Epithelial cell of esophagus (primary cell): ENCODE measurements at places on chromosomes 1 and 21.

GRCh38 chr1:216194721-216195120 lies 228.5 kb downstream of the USH2A start:
- no peak for DNase-seq

DNA sequence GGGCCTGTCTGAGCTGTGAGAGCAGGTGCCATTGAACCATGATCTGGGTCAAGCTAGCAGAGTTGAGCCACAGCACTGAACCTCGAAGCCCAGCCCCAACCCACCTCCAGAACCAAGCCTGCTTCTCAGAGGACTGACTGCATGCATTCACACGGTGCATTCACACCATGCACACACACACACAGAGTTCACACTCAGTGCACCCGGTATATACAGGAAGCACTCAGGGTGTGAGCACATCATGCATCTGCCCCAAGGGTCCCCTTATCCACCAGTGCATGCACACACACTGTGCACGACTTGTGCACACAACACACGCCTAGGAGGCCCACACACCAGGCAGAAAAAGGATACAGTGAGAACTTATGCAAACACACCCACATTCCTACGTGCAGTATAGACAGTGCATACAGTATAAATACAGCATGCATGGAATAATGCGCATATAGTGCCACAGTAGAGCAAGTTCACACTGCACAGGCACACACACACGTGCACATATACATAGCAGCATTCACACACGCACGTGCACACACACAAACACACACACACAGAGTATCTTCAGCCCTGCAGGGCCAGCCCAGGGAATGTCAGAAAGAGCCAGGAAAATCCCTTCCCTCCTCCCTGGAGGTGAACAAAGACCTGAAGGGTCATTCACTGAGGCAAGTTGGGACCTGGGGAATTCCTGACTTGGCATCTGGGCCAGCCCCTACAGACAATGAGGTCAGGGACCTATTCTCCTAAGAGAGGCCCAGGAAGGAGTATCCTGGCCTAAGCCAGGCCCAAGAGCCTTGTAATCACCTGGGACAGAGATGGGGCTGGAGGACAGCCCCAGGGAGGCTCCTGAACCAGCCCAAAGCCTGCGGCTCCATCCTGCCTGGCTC lies 42.1 kb downstream of the CAMK2N1 start:
- DNase-seq = peak; percentile 44

DNA sequence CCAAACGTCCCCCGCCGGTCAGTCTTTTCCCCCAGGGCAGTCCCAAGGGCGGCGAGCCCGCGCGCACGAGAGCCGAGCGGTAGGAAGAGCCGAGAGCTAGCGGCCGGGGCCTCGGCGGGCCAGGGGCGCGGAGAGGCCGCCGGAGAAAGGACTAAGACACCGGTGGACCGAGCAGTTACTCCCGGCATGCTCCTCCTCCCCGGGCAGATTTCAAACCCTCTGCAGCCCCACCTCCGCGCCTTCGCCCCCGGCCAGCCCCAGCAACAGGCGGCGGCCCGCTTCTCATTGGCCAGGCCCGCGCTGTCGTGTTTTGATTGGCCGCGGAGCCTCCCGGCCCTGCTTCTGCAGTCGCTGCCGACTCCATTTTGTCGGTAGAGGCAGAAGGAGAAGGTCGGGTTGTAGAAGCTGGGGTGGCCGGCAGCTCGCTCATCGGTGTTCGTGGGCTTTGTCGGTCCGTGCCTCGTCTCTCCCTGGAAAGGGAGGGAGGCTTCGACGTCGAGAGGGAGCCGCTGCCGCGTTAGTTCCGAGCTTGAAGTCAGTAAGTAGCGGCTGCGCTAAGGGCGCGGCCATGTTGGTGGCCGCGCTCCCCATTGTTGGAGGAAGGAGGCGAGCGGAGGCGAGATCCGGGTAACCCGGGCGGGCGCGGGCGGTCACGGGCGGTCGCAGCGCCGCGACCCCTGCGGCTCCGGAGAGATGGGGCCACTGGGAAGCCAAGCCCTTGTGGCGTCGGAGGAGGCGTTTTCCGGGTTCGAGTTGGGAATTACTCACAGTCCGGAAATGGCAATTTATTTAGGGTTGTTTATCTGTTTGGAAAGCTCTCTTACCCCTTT lies at the start of gene PNRC2:
Gene PNRC2, plus strand, starts transcription at position 368 of the 830 bp plus-strand sequence. CDS start 1,630 bp downstream, outside the sequence.
- peak; percentile 98 for DNase-seq

DNA sequence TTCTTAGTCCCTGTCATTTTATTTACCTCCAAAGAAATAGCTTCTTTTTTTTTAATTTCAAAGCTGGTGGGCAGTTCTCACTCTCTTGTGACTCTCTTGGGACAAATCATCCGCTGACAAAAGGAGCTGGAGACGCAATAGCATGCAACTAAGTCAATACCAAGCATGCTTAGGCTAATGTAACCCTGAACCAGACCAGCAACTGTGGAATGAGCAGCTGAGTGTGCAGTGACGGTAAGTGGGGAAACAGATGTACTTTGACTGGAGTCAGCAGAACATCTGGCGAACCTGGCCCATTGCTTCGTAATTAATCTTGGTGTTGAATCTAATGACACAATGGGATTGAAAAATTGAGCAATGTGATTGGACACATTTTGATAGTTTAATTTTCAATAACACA lies 280.7 kb upstream of the PLXNA2 start:
- DNase-seq = no peak

GRCh38 chr21:27421654-27422053 lies 454.8 kb upstream of the ADAMTS5 start:
- DNase-seq = no peak

- peak; percentile 74 for DNase-seq
These were observed 10.8 kb downstream of the ADAMTSL4 start for GRCh38 chr1:150560011-150560438.

DNA sequence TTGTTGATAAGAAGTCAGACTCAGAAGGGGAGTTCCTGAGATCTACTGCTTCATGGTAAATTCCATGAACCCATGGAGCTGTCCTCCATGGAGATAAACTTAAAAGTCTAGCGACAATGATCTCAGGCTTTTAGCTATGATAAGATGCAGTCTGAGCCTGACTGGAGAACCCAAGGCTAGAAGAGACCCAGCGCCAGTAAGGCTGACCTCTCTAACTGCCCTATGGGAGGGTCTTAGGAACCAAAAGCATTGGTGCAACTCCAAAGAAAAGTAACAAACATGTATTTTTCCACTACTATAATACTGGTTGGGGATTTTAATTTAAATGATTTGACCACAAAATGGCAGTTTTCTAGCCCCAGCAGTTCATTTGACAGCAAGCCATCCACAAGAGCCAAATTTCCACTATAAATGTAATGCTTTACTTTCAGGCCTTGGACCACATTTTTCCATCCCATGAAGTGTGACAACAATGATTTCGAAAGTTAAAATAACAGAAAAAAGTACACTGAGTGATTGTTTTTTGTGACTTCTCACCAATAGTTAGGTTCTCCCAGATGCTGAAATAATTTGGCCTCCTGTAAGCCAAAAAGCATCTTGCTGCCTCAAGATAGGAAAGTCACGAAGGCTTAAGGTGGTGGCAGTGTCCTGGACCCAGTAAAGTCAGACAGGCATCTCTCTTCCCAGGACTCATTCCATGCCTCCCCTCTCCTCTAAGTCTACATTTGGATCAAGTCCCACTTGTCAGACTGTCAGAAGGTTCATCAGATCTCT lies 43.1 kb upstream of the EXOSC10 start:
- DNase-seq = no peak

DNA sequence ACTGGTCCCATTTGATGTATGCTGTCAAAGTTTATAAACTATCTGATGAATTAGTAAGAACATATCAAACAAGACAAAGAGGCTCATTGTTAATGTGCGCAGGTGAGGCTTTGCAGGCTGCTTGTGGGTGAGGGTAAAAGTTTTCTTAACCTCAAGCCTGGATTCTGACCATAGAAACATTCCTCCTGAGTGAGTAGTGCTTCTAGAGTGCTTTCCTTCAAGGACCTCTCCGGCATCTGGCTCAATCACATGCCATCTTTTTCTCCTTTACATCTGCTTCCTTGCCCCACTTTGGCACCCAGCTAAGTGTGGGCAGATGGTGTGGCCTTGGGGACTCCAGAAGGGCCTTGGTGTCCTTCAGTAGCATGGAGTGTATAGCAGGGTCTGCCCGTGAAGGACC lies 104.0 kb downstream of the ROR1 start:
- DNase-seq = peak; percentile 62

DNA sequence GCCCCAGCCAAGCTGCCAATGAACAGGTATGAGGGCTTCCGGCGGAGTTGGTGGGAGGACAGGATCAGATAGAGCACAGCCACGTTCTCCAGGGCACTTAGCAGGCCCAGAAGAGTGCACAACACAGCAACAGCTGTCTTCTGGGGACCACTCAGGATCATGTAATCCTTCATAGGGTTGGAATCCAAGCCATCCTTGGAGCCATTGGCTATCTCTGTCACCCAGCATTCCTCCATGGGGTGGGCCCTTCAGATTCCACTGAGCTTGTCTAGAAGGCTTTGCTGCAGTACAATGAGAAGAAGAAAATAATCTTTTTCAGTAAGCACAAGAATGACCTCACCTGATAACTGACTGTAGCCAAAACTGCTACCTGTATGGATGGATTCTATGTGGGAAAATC lies 7.3 kb upstream of the FUCA1 start:
- DNase-seq = no peak

GRCh38 chr1:12464598-12465056 lies 153.4 kb downstream of the DHRS3 start:
- DNase-seq = no peak

DNA sequence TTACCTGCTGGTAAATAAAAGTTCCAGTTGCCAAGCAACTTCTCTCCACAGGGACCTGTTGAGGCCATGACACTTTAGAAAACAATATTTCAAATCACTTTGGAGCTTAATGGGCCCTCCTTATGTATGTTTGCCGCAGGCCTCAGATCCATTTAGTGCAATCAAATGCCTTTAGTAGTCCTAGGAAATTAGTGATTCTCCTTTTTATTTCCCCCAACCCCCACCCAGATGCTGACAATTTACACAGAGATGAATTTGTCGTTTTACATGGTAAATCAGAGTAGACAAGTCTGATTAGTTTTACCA lies 83.6 kb downstream of the CLIC4 start:
- no peak for DNase-seq

- peak; percentile 52 for DNase-seq
These were observed 32.8 kb upstream of the PTPRC start for GRCh38 chr1:198606020-198606438.

GRCh38 chr1:34342334-34342733 lies 165.6 kb downstream of the C1orf94 start:
- DNase-seq = no peak

GRCh38 chr1:64856553-64856952 lies 109.8 kb downstream of the JAK1 start:
- peak; percentile 76 for DNase-seq

DNA sequence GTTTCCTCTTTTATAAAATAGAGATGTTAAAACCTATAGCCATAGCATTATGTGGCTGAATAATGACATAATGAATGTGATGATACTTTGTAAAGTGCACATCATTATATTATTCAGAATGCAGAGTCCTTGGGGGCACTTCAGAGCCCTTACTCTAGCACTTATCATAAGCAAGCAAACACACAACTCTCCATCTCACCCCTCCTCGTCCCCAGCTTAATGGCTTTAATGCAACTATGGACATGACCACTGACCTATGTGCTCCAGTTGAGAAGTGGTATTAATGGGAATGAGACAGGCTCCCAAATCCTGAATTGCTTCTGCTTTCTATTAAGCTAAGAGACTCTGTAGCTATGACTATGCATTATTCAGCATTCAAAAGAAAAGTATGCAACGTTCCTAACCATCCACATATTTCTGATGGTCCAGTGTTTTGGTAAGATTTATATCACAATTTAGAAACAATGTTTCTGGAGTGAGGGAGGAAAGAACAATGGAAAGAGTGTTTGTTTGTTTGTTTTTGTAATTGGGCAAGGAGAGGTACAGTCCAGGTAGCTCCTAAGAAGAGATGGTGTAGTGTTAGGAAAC lies 194.0 kb upstream of the PLXNA2 start:
- no peak for DNase-seq

DNA sequence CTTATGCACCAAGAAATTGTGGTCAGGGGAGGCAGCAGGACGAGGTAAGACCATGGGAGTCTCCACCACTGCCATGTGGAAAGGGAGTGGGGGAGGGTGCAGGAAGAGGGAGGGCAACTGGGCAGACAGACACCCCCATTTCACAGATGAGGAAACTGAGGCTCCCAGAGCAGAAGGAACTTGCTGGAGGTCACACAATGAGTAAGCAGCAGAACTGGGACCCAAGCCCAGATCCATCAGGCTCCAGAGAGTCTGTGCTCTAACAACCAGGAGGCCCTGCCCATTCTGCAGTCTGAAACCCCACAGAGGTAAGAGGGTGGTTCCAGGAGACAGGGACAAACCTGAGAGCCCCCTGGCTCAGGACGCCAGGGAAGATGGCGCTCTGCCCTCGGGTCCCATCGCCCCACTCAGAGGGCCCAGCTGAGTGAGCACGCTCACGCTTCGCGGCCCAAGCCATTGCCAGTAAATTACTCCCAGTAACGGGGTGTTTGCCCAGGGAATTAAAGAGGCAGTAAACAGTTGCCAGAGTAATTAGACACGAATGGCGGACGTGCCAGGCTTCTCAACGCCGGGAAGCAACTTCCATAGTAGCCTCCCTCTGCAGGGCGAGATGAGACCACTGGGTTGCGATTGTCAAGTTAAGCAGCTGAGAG lies 59.2 kb downstream of the MATN1 start:
- DNase-seq = no peak

DNA sequence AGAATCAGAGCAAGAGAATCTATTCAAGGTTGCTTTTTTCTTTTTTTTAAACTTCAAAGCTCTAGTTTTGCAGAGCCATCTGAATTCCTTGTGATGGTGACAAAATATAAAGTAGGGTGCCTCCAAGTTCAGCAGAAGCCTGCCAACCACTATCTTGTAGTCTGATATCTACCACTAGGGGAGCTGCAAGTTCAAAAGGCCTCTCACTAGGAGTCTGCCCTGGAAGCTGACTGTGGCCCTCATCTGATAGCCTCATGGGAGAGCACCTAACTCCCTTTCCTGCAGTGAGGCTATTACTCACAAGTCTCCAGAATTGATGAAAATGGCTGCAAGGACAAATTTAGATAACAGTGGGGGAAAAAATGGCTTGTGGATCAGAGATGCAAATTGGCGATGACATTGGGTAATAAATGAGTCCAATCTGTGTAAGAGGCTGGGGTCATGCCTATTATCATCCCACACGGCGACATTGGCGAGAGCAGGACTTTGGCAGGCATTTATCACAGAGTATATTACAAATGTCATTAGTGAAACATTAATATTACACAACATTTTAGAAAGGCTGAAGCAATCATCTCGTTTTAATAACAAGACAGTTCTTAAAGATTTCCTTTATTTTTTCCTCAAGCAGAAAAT lies 10.7 kb upstream of the ZP4 start:
- DNase-seq = peak; percentile 62

- DNase-seq = no peak
These were observed 20.9 kb upstream of the SIPA1L2 start for GRCh38 chr1:232650845-232651244.

GRCh38 chr1:241213139-241213538 lies 143.9 kb downstream of the RGS7 start:
- DNase-seq = peak; percentile 47

DNA sequence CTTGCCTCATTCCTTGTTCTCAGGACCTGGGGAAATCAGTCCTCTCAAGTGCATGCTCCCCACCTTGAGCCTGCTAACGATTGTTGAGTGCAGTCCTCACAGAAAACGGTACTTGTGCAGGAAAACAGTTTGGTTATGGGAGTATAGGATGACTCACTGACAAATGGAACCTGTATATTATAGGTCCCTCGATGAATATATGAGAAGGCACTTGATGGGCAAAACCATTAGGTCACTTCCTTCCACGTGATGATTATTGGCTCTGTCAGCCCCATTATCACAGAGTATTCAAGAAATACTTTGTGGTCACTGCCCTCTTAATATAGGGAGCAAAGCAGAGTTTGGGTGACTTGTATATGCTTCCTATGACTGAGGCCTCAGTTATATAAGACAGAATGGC lies 6.2 kb downstream of the CCDC17 start:
- DNase-seq = peak; percentile 27

GRCh38 chr1:118960567-118961136 lies 27.5 kb downstream of the TBX15 start:
- DNase-seq = no peak
